ENCODE measurements at places on chromosomes 5 and 9. TPM values are rescaled to one million over a fixed set of nuclear protein-coding genes. Genes with fewer than 3 reads are reported as not detected.

GRCh38 chr9:98357921-98358535 lies 102.6 kb upstream of the TBC1D2 start:
- H3K4me1 ChIP-seq = peaks cover 6% of the 10 kb centered on the region
- H3K27me3 ChIP-seq = no peaks in the 10 kb centered on the region
- no peak overlapping the region for H3K4me3 ChIP-seq

DNA sequence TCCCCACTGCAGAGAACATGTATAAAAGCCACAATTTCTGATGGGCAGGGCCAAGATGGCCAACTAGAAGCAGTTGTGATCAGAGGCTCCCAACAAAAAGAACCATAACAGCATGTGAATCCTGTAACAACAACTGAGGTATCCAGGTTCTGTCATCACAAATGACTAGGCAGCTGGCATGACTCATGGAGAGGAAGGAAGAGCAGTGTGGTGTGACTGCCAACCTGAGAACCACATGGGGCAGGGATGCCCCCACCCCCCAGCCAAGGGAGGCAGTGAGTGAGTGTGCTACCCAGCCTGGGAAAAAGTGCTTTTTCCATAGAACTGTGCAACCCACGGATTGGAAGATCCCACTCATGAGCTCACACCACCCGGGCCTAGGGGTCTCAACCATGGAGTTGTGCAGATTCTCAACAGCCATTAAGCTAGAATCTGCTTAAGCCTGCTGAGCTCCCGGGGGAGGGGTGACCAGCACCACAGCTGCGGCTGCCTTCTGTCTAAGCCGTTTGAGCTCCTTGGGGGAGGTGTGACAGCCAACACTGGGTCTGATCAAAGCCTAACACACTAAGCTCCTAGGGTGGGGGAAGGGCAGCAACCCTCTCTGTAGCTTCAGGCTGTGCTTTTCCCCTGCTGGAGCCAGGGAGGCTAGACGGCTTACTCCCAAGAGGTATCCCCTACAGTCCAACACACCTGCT lies 80.1 kb upstream of the DMAC1 start:
- no peak for DNase-seq
- no peaks in the 10 kb centered on the region for H3K36me3 ChIP-seq
- H3K4me1 ChIP-seq = no peaks in the 10 kb centered on the region

DNA sequence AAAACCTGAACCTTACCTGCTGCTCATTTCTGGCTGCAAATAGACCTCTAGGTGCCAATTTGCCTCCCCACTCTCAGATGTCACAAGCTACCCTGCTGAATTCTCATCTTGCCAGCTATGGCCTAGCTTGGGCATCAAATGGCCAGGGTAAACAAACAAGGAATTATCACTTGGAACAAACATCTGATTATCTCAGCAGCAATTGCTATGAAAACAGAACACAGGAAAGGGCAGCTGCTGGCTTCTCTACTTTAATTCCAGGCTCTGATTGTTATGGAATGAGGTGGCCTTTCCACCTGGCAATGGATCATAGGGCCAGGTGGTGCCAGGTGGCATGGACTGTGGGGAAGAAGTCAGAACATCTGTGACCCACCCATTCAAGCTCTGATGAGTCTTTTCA lies 505.1 kb downstream of the TLR4 start:
- no peak overlapping the region for H3K4me3 ChIP-seq
- no peak for DNase-seq
- H3K36me3 ChIP-seq = no peaks in the 10 kb centered on the region
- H3K27me3 ChIP-seq = no peaks in the 10 kb centered on the region
- no peaks in the 10 kb centered on the region for H3K4me1 ChIP-seq

DNA sequence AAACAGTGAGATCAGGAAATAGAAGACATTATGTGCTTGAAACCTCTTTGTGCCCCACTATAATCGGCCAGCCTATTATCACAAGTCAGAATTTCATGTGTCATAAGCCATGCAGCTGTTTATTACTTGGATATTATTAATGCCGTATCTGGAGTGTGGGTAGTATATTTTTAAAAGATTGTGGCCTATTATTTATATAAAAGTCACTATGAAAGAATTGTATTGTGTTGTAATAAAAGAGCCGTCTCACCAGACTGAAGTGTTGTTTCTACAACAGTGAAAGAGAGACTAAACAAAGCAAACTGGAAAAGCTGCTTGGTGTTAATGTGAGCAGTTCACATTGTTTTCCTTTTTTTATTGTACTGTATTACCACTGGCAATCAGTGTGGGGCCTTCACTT lies 449.1 kb downstream of the PSAT1 start:
- DNase-seq = no peak
- H3K27ac ChIP-seq = no peak overlapping the region
- H3K4me3 ChIP-seq = no peak overlapping the region
- H3K27me3 ChIP-seq = no peaks in the 10 kb centered on the region
- no peaks in the 10 kb centered on the region for H3K4me1 ChIP-seq

Gene ANP32B
- 116 TPM for total RNA-seq

Gene PCDHGA5
- 2.1 TPM for total RNA-seq

Gene MYORG
- 5.7 TPM for total RNA-seq

- no peak overlapping the region for H3K27ac ChIP-seq
- no peak for DNase-seq
- no peaks in the 10 kb centered on the region for H3K36me3 ChIP-seq
- no peak overlapping the region for H3K4me3 ChIP-seq
- H3K4me1 ChIP-seq = peaks cover 4% of the 10 kb centered on the region
- no peaks in the 10 kb centered on the region for H3K27me3 ChIP-seq
These were observed 5.9 kb downstream of the EMB start for GRCh38 chr5:50435168-50435567.

- peak; percentile 95 for DNase-seq
- H3K4me3 ChIP-seq = peak overlapping the region; percentile 43
- H3K27me3 ChIP-seq = no peaks in the 10 kb centered on the region
- peaks cover 15% of the 10 kb centered on the region for H3K4me1 ChIP-seq
- no peaks in the 10 kb centered on the region for H3K36me3 ChIP-seq
These were observed 23.8 kb downstream of the KLF4 start for GRCh38 chr9:107465467-107466451.

DNA sequence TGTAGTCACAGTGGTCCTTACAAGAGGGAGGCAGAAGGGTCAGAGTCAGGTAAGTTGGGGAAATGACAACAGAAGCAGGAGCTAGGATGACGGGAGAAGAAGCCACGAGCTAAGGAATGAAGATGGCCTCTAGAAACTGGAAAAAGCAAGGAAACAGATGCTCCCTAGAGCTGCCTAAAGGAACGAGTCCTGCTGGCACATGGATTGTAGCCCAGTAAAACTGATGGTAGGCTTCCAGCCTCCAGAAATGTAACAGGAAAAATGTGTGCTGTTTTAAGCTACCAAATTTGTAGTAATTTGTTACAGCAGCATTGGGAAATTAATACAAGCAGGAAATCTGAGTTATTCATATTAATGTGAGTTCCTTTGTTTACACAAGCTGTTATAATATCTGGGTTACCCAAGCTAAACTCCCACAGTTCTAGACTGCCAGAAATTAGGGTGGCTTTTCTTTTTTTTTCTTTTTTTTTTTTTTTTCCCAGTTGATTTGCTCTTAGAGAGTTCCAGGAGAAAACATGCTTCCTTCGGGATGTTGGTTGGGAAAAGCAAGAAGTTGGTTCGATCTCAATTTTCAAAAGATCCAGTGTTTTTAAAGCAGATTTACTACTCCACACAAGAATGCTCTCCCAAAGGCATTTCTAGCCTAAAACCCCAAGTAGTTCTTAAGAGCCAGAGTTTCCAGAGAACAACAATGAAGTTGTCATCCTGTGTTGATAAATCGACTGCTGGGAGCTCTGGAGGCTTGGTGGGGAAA lies 400.0 kb upstream of the SLC24A2 start:
- DNase-seq = no peak
- H3K36me3 ChIP-seq = no peaks in the 10 kb centered on the region
- H3K27ac ChIP-seq = no peak overlapping the region
- no peak overlapping the region for H3K4me3 ChIP-seq
- no peaks in the 10 kb centered on the region for H3K4me1 ChIP-seq

- H3K27ac ChIP-seq = no peak overlapping the region
- H3K4me3 ChIP-seq = peak overlapping the region; percentile 65
- peaks cover 13% of the 10 kb centered on the region for H3K4me1 ChIP-seq
These were observed 38.4 kb upstream of the PLEKHG4B start for GRCh38 chr5:53381-54174.
